ENCODE measurements at places on chromosomes 4 and X. TPM values are rescaled to one million over a fixed set of nuclear protein-coding genes. Genes with fewer than 3 reads are reported as not detected.

DNA sequence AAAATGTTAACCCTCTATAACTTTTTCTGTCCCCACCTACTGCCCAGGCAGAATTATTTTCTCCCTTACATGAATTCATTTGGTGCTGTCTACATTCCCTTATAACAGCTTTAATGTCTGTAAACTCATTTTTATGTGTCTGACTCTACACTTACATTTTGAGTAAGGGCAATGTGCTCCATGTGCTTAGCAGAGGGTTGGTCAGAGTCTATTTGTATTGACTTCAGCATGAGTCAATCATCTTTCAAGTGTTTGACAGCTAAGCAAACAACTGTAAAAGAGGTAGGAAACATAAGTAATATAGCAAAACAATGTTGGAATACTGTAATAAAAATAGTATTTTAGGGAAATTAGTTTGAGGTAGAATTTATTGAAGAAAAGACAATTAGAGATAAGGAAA lies 6.3 kb downstream of the IL15 start:
- no peak overlapping the region for H3K27ac ChIP-seq
- H3K4me3 ChIP-seq, result no peak overlapping the region
- no peak for DNase-seq
- no peaks in the 10 kb centered on the region for H3K27me3 ChIP-seq
- H3K36me3 ChIP-seq, result no peaks in the 10 kb centered on the region

- H3K4me1 ChIP-seq, result no peaks in the 10 kb centered on the region
- H3K27me3 ChIP-seq, result no peaks in the 10 kb centered on the region
- no peak for DNase-seq
Measured at GRCh38 chrX:121008920-121009319, 23.4 kb upstream of the CT47A1 start.

The RBMXL3 gene
- total RNA-seq, result not detected

DNA sequence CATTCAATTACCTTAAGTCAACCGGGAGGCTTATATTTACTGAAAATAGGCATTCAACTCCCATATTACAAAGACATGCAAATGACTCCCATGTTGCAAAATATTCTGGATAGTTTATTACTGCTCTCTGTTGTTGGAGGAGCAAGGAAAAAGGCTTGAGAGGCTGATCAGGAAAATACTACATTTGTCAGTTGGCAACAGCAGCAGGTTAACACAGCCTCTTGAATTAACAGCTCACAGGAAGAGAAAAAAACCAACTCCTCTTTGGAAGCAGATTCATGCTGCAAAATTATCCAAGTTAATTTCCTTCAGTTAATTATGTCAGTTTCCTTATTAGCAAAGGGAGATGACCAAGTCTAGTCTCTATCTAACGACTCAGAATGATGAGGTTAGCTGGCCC lies 238.9 kb downstream of the MAML3 start:
- peak overlapping the region; percentile 63 for H3K27ac ChIP-seq
- no peak overlapping the region for H3K4me3 ChIP-seq
- H3K27me3 ChIP-seq, result no peaks in the 10 kb centered on the region
- no peaks in the 10 kb centered on the region for H3K36me3 ChIP-seq
- H3K4me1 ChIP-seq, result peaks cover 73% of the 10 kb centered on the region
- DNase-seq, result no peak

GRCh38 chrX:9311421-9312160 lies 153.3 kb upstream of the TBL1X start:
- no peak overlapping the region for H3K4me3 ChIP-seq
- no peaks in the 10 kb centered on the region for H3K36me3 ChIP-seq
- H3K27me3 ChIP-seq, result no peaks in the 10 kb centered on the region

- no peak for DNase-seq
- no peak overlapping the region for H3K27ac ChIP-seq
Measured at GRCh38 chr4:173124209-173124865, 44.3 kb upstream of the GALNT7 start.

DNA sequence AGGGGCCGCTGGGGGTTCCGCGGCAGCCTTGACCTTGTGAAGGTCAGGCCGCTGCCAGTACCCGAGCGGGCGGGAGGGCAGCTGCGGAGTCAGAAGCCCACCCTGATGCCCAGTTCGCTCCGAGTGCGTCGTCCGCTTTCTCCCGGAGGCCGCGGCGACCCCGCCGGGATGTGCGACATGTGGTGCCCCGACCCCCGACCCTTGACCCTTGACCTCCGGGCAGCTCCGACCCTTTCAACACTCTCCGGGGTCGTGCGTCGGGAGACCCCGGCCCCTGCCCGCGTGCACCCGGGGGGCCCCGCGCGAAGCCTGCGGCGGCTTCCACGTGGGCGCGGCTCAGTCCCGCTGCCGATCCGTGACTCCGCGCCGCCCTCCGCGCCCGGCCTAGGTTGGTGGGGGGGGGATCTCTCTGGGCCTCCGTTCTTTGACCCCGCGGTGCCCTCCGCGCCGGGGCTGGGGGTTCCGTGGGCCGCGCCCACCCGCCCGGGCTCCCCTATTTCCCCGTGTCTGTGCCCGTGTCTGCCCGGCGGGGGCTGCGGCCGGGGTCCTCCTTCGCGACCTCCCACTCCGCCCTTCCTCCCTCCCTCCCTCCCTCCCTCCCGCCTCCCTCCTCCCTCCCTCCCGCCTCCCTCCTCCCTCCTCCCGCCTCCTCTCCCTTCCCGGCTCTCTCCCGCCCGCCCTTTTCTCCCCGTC lies 609 bp upstream of the SLC25A6 start:
- no peaks in the 10 kb centered on the region for H3K27me3 ChIP-seq
- peak; percentile 76 for DNase-seq
- H3K36me3 ChIP-seq, result peaks cover 16% of the 10 kb centered on the region
- peaks cover 39% of the 10 kb centered on the region for H3K4me1 ChIP-seq
- H3K27ac ChIP-seq, result peak overlapping the region; percentile 88

The PABPC1L2A gene
- total RNA-seq, result not detected

DNA sequence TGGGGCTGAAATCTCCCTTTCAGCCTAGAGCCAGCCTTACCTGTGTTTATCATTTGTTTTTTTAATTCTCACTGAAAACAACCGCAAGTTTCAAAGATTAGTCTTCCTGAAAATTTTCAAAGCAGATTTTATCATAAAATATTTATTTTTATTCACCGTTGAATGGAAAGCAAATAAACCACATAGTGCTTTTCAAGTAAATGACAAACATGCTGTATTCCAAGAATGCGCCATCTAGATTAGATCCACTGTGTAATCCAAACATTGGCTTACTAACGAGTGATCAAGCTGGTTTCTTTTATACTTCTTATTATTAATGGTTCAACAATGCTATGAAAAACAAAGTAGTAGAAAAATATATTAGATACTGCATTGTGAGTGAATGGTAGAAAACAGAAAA lies 1176.2 kb upstream of the IGFBP7 start:
- DNase-seq, result no peak
- H3K36me3 ChIP-seq, result no peaks in the 10 kb centered on the region
- H3K27me3 ChIP-seq, result no peaks in the 10 kb centered on the region
- H3K4me1 ChIP-seq, result no peaks in the 10 kb centered on the region
- no peak overlapping the region for H3K27ac ChIP-seq

GRCh38 chrX:17546356-17546755 lies 171.4 kb downstream of the NHS start:
- no peak overlapping the region for H3K4me3 ChIP-seq
- H3K36me3 ChIP-seq, result no peaks in the 10 kb centered on the region
- DNase-seq, result no peak
- H3K4me1 ChIP-seq, result peaks cover 19% of the 10 kb centered on the region
- H3K27me3 ChIP-seq, result no peaks in the 10 kb centered on the region

The ATOH1 gene
- not detected for total RNA-seq

The PRRG1 gene
- 7.9 TPM for total RNA-seq

The PABPC5 gene
- total RNA-seq, result not detected

The FAM114A1 gene
- total RNA-seq, result 43.2 TPM

DNA sequence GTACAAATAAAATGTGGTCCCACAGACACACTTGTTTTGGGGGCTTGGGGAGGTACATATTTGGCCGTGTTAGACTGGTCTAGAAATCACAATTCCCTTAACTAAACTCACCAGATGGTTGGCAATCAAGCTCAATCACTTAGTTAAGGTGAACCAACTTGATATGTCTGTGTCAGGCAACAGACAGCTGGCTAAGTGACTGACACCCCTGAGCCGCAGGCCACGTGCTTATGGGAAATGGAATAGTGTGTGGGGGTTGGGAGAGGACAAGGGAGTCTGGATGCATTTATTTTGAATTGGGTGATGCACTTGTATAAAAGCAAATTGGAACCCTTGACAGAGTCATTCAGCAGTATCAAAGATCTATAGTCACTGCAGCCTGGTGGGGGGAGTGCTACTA lies 209.0 kb downstream of the HS6ST2 start:
- H3K27me3 ChIP-seq, result no peaks in the 10 kb centered on the region
- H3K36me3 ChIP-seq, result no peaks in the 10 kb centered on the region
- no peak overlapping the region for H3K27ac ChIP-seq

GRCh38 chr4:62222121-62222520 lies 1022.0 kb downstream of the ADGRL3 start:
- H3K27me3 ChIP-seq, result no peaks in the 10 kb centered on the region
- no peak overlapping the region for H3K4me3 ChIP-seq
- H3K36me3 ChIP-seq, result no peaks in the 10 kb centered on the region
- no peak for DNase-seq
- no peak overlapping the region for H3K27ac ChIP-seq
- H3K4me1 ChIP-seq, result no peaks in the 10 kb centered on the region

The STATH gene
- not detected for total RNA-seq

The CPEB2 gene
- 6.6 TPM for total RNA-seq

The DKC1 gene
- total RNA-seq, result 26.0 TPM

The MAOB gene
- 5.7 TPM for total RNA-seq

- peaks cover 28% of the 10 kb centered on the region for H3K4me1 ChIP-seq
- H3K27me3 ChIP-seq, result no peaks in the 10 kb centered on the region
- H3K27ac ChIP-seq, result peak overlapping the region; percentile 87
- no peak overlapping the region for H3K4me3 ChIP-seq
- no peaks in the 10 kb centered on the region for H3K36me3 ChIP-seq
Measured at GRCh38 chr4:142567199-142567598, 278.9 kb downstream of the INPP4B start.

- no peaks in the 10 kb centered on the region for H3K4me1 ChIP-seq
- no peaks in the 10 kb centered on the region for H3K36me3 ChIP-seq
- H3K27ac ChIP-seq, result no peak overlapping the region
- DNase-seq, result no peak
- no peak overlapping the region for H3K4me3 ChIP-seq
Measured at GRCh38 chr4:20403846-20404245, 152.1 kb downstream of the SLIT2 start.

- no peaks in the 10 kb centered on the region for H3K27me3 ChIP-seq
- H3K27ac ChIP-seq, result no peak overlapping the region
- DNase-seq, result no peak
- no peaks in the 10 kb centered on the region for H3K4me1 ChIP-seq
- H3K36me3 ChIP-seq, result no peaks in the 10 kb centered on the region
- H3K4me3 ChIP-seq, result no peak overlapping the region
Measured at GRCh38 chr4:57187246-57187645, 77.1 kb upstream of the IGFBP7 start.

DNA sequence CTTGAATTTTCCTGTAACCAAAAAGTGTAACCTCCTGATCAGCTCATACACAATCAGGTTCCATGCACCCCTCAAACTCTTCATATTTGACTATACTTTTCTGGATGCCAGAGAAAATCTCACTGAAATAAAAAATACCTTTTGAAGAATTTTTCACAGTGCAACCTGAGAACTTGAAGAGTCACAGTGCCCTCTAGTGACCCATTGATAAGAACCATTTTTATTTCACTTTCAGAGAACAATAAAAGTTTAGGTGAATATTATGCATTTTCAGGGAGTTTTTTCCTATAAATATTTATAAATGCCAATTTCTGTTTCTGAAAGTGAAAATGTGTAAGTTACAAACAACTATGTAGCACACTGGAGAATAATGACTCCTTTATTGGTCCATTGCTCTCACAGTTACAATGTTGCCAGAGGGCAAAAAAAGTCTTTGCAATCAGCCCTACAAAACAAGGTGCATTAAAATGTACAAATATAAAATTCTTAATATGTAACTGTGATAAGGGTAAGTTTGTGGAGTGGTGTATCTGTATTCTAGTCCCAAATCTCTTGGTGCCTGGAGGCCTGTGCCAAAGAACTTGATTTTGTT lies 153.6 kb upstream of the INTU start:
- no peaks in the 10 kb centered on the region for H3K4me1 ChIP-seq
- H3K27me3 ChIP-seq, result no peaks in the 10 kb centered on the region
- no peak overlapping the region for H3K4me3 ChIP-seq

All from body of pancreas (tissue), 4 donors.